ENCODE measurements at places on chromosomes 2 and 18.

GRCh38 chr18:13642440-13642827 is 83.9 kb downstream of the FAM210A start:
- no peak for DNase-seq

GRCh38 chr2:237592425-237592980 is 2.0 kb upstream of the RAB17 start:
- DNase-seq = no peak

GRCh38 chr18:56294484-56295183 is 343.8 kb downstream of the TXNL1 start:
- no peak for DNase-seq

GRCh38 chr2:170323743-170324142 is 145.8 kb downstream of the MYO3B start:
- no peak for DNase-seq

- DNase-seq = no peak
Observed at GRCh38 chr2:207150284-207150683, 15.5 kb downstream of the KLF7 start.

GRCh38 chr18:1078301-1078700 is 173.6 kb downstream of the ADCYAP1 start:
- no peak for DNase-seq

DNA sequence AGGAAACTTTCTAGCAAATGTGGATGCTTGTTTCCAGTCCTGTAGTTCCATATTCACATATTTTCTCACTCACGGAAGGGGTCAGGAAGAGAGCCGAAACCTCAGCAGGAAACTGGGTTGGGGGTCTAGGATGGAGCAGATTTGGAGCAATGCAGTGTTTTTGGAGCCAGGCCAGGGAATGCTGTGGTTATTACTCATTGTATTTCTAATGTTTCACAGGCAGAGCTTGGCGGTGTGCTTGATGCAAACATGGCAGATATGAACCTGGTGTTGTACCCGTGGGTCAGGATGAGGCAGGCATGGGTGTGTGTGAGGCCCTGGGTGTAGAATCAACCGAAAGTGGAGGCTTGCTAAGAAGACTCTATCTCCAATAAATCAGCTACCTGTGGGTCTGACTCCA is 34.6 kb upstream of the ACKR3 start:
- no peak for DNase-seq

GRCh38 chr2:150909090-150909489 is 352.6 kb downstream of the RBM43 start:
- DNase-seq = no peak

- no peak for DNase-seq
Observed at GRCh38 chr2:187942876-187943275, 348.8 kb upstream of the GULP1 start.

GRCh38 chr2:36597003-36597531 is 901 bp downstream of the FEZ2 start:
- no peak for DNase-seq

GRCh38 chr18:46395795-46396194 is 261.2 kb downstream of the LOXHD1 start:
- no peak for DNase-seq

DNA sequence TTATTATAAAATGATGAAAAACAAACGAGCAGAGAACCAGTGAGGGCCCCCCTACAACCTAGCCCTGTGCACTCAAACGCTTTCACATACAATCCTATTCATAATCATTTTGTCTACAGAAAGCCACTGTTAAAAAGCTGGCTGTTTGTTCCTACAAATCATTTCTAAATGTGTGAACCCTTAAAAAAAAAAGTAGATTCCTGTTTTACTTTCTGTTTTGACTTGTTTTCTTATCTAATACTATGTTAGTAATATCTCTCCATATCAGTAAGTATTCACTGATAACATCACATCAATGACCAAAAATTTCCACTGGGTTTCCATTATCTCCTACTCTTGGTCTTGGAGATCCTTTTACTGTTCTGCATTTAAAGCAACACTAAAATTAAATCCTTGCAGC is 128.8 kb upstream of the TTC39C start:
- no peak for DNase-seq

DNA sequence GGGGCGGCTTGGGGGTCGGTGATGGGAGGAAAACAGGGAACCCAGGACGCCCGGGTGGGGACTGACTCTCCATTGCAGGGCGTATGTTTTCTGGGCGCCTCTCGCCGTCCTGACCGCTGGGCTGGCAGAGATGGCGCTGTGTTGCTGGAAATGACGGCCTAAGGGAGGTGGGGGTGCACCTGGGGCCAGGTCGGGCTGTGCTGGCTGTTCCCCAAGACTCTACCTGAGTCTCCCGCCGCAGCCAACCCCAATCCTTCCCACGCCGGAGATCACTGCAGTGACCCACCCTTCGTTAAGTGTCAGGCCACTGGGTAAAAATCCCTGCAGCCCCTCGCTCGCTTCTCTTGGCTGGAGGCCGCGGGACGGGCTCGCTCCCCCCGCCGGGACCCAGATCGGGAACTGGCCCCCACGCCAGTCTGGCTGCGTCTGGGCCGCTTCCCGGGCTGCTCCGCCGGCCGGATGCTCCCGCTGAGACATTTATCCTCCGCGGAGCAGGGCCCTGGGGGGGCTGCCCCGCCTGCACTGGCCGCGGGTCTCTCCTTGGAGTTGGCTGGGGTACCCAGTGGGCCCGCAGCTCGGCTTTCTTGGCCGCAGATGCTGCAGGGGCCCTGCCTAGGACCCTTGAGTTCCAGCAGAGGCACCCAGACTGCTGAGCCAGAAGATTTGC is 7.8 kb upstream of the ARMC9 start:
- no peak for DNase-seq

DNA sequence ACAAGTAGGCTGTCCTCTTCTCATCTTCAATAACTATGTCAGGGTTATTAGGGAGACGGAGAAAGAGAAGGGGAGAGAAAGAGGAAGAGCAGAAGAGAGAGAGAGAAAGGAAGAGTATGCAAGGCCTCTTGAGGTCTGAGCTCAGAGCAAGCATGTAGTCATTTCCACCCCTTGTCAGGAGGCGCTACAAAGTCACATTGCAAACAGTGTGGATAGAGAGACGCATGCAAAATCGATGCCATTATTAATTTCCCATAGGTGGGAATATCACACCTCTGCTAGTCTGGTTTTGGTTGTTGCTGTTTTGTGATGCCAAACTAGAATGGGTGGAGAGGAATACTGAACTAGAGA is 24.2 kb upstream of the SERPINE2 start:
- DNase-seq = no peak

- DNase-seq = no peak
Observed at GRCh38 chr2:131577812-131578211, 50.1 kb downstream of the CCDC74A start.

DNA sequence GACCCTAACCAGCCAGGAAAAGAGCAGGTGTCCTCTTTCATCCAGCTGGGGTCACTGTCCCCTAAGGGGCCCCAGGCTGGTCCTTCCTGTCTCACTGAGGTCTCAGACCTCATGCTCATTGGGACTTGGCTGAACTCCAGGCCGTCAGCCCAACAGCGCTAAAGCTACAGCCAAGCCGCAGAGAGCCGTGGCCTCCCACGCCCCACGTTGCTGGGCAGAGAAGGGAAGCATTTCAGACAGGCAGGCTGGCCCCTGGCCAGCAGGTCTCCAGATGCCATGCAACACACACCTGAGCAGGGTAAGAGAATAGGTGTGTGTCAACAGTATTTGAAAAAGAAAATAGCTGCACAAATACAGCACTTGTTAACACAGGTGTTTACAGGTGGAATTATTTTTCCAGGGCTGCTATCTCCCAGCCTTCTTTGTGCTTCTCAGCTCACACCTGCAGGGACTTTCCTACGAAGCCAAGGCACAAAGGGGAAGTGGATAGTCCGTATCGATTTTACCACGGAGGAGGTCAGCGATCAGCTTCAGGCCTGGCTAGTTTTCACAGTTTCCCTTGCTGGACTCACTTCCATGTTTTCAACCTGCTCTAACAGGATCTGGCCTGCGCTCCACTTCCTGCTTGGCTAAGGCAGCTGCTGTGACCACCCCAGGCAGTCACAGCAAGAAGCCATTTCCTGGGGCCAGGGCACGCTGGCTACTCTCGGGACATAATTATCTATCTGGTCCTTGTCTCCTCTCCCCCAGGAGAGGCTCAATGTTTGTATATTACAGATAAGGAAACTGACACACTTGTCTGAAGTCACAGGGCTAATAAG is 156.1 kb upstream of the ID2 start:
- no peak for DNase-seq

- no peak for DNase-seq
Observed at GRCh38 chr2:118231759-118232158, 143.5 kb downstream of the INSIG2 start.

DNA sequence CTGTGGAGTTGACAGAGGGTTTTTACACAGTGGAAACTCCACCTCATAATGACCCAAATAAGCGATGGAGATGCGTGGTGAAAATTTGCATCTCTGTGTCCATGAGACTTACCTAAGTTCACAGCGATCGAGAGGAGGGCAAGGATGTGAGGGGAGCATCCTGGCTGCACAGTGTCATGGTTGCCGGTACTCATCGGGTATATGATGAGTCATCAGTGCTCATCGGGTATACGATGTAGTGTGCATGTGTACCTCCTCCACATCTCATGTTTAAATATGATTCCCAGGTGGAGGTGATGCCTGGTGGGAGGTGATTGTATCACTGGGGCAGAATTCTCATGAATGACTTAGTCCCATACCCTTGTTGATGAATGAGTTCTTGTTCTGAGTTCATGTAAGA is 233.5 kb downstream of the MYT1L start:
- no peak for DNase-seq

GRCh38 chr2:62202019-62202722 is 6.3 kb downstream of the B3GNT2 start:
- DNase-seq = no peak

GRCh38 chr2:58025150-58025933 is 21.3 kb upstream of the VRK2 start:
- no peak for DNase-seq

DNA sequence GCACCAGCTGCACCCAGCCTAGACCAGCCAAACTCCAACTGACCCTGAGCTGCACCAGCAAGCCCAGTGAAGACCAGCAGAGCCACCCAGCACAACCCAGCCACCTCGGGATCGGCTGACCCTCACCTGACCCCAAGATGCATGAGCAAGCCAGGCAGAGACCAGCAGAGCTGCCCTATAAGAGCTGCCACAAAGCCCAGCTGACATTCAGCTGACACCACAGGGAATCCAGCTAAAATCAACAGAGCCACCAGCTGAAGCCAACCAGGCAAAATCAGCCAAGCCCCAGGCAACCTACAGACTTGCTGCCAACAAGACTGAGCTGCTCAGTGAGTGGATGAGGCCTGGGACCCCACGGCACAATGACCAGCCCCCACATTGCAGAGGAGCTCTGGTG is 54.6 kb downstream of the CYP27C1 start:
- no peak for DNase-seq

DNA sequence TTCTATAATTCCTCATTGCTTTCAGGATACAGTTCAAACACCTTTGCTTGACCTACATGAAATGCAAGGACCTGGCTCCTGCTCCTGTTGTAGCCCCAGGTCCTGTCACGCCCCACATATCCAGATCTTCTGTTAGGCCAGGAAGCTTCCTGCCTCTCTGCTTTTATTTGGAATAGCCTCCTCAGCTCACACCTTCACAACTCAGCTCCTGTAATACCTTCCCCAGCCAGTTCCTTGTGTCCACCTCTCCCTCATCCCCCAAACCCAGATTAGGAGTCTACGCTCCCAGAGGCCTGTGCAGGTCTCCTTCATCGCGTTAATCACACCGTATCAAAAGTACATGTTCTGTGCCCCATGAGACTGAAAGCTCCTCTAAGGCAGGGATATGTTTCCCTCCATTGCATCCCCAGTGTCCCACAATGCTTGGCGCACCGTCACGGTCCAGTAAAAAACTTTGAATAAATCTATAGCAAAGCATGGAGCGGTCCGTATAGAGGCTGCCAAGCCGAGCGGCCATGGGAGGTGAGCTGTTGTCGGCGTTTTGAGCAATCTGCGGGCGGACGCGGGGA is 371 bp downstream of the MDH1B start:
- DNase-seq = no peak

- DNase-seq = no peak
Observed at GRCh38 chr18:46356278-46357033, 252.3 kb downstream of the HAUS1 start.

DNA sequence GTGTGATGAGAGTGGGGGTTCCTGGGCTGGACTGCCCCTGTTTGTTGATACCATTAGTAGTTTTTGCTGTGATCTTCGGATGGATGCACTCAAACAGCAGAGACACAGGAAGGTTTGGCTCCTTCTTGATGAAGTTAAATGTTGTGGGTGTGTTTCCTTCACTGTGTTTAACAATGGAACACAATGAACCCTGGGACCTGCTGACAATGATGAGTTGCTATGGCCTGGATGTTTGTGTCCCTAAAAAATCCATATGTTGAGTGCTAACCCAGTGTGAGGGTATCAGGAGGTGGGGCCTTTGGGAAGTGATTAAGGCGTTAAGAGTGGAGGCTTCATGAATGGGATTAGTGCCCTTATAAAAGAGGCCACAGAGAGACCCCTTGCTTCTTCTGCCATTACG is 237.4 kb upstream of the HS6ST1 start:
- DNase-seq = no peak

GRCh38 chr2:22124003-22124402 is 1000.2 kb downstream of the TDRD15 start:
- DNase-seq = no peak

GRCh38 chr2:176473177-176473576 is 203.9 kb downstream of the MTX2 start:
- DNase-seq = no peak

DNA sequence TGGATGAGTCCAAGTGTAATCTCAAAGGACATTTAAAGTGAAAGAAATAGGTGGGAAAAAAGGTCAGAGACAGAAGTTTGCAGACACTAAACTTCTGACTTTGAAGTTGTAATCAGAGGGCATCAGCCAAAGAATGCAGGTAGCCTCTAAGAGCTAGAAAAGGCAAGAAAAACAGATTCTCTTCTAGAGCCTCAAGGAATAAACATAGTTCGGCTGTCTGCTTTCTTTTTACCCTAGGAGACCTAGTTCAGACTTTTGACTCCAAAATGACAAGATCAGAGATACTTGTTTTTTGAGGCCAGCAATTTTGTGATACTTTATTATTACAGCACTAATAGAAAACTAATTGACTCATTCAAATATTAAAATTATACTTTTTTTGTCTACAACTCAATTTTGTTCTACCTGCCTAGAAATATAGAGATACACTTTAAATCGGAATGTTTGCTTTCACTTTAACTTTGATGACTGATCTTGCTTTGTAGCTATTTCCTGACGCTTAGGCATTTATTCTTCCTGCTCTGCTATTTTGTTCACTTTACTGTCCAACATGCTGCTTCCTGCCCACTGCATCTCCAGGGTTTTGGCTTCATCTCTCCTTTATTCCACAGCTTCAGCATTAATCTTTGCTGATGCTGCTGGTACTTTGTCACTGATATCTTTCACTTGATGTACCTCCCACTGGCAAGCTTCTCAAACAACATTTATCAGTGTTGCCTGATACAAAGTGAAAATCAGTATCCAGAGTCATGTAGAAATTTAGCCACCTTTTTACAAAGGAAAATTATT is 272.5 kb downstream of the DSEL start:
- no peak for DNase-seq

GRCh38 chr2:27162151-27163121 is 13.6 kb downstream of the TCF23 start:
- no peak for DNase-seq

Data from stimulated activated CD8-positive, alpha-beta memory T cell treated with anti-CD3 and anti-CD28 coated beads, Interleukin-7, amount 100 ng/mL, for 1 hour (primary cell).